A549 treated with RU486 at 1 μM for 4 hours (cell line): ENCODE measurements at places on chromosomes 2 and 18. TPM values are rescaled to one million over a fixed set of nuclear protein-coding genes. Genes with fewer than 3 reads are reported as not detected.

The MTLN gene
- 114 to 133 TPM (median 129 TPM) in 5 replicates for total RNA-seq

The ARHGAP28 gene
- 0.05 to 0.48 TPM (median 0.08 TPM) in 3 of 5 replicates, not detected in the others for total RNA-seq

The TNS1 gene
- 5.3 to 13.3 TPM (median 9.4 TPM) in 5 replicates for total RNA-seq

The SLC14A1 gene
- total RNA-seq, result not detected in 5 replicates

The CYTIP gene
- total RNA-seq, result not detected in 5 replicates
